ENCODE measurements at places on chromosomes 3 and 15.

GRCh38 chr3:175502155-175502554, 643.0 kb downstream of the NAALADL2 start:
- DNase-seq = no peak

DNA sequence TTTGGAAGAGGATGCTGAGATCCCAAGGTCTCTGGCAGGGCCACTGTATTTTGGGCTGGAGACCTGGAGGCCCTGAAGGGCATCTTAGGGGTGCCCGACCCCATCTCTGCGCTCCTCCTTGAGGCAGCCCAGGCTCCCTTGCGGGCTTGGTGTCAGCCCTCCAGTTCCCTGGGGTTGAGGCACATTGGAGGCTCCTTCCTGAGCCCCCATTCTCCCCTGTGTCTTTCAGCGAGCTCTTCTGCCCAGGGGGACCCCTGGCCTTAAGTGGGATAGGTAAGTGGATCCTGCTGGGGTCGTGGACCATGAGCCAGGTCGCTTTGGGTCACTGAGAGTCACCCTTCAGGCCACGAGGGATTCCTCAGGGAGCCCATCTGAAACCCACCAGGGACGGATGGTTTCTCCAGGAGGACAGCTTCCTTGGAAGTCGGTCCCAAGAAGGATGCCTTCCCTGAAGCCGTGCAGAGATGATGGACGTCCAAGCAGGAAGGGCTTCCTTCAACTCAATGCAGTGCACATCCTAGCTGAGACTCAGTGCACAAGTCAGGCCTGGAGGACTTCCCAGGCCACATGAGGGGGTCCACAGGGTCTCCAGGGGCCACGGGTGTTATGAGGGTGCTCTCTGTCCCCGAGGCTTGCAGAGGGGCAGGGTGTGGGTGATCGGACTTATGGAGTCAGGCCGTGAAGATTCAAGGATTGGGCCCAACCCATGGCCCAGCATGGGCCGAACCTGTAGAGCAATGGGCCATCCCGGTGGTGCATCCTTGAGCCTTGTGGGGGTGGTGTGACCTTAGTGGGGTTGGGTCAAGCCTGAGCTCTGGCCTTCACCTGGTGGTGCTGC, 224.3 kb downstream of the SNRPN start:
- DNase-seq = no peak

DNA sequence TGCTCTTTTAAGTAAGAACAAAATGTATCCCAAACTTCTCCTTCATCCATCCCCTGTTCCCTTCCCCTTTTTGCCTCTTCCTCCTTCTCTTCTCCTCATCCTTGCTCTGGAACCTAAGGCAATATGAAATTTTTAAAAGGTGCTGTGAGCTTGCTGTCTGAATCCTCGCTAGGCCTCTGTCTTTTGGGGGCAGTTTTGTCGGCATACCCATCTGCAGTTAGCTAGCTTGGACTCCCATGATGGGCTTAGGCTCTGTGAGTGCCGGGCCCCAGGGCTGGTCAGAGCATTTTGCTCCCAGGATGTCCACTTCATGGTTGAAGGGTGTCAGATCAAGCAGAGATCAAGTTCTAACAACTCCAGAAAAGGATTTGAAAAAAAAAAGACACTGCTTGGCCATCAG, 18.6 kb downstream of the ZIC1 start:
- no peak for DNase-seq

- DNase-seq = no peak
These were observed 9.8 kb downstream of the DPH3 start for GRCh38 chr3:16254916-16255315.

GRCh38 chr3:167184511-167184910, 195.6 kb downstream of the ZBBX start:
- DNase-seq = no peak

- DNase-seq = no peak
These were observed 58.1 kb downstream of the FOXP1 start for GRCh38 chr3:71525391-71525790.

- DNase-seq = no peak
These were observed 199.6 kb upstream of the LYSMD4 start for GRCh38 chr15:99932676-99933402.

DNA sequence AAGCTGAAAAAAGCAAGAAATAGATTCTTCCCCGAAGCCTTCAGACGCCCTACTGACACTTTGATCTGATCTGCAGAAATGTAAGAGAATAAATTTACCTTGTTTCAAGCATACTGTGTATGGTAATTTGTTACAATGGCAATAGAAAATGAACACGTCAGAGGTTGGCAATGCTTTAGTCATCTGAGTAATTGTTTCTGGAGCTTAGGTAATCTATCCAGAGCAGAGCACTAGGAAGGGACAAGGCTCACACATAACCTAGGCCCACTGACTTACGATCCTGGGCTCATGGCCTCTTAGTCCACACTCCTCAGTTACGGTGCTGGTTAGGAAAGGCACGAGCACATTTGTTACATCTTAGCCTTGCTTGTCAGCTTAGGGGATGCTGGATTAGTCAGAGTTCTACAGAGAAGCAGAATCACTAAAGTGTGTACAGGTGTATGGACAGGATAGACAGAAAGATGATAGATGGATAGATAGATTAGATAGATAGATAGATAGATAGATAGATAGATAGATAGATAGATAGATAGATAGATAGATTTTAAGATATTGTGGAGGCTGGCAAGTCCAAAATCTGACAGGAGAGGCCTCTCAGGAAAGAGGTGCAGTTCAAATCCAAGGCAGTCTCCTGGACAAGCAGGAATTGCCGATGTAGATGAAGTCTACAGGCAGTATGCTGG, 46.8 kb upstream of the TBC1D23 start:
- no peak for DNase-seq

DNA sequence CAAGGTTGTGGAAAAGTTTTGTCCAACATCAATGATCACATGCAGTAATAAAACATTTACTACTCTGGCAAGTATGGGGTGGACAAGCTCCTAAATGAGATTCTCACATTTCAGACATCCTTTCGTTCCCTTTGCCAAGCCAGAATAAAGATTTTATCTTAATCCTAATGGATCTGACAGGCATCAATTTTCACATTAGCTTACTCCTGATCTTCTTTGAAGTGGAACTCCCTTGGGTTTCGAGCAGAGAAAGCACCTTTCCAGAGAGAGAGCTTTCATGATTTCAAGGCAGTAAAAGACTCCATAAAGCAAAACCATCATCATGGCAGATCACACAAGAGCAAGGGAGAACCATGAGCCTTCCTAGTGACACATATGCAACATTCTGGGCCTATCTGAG, 27.3 kb upstream of the EID1 start:
- no peak for DNase-seq

- DNase-seq = no peak
These were observed 274.2 kb upstream of the ICE2 start for GRCh38 chr15:60752973-60753720.

DNA sequence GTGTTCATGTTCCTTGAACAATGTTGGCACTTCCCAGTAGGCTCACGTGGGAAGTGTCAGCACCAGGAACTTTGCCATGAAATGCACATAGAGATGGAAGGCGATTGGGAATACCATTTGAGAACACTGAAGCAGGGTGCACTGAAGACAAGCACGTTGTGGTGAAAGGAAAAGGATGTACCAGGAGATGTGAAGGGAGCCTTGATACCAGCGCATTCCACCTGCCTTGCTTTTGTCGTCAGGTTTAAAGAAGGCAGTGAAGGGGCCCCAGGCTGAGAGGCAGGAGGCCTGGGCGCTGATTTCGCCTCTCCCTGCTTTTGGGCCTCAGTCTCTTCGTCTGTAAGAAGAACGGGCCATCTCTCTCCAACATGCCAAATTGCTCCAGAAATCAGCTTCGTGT, 194.5 kb upstream of the HES1 start:
- DNase-seq = no peak

- DNase-seq = no peak
These were observed 8.5 kb downstream of the KLHL18 start for GRCh38 chr3:47291158-47291753.

DNA sequence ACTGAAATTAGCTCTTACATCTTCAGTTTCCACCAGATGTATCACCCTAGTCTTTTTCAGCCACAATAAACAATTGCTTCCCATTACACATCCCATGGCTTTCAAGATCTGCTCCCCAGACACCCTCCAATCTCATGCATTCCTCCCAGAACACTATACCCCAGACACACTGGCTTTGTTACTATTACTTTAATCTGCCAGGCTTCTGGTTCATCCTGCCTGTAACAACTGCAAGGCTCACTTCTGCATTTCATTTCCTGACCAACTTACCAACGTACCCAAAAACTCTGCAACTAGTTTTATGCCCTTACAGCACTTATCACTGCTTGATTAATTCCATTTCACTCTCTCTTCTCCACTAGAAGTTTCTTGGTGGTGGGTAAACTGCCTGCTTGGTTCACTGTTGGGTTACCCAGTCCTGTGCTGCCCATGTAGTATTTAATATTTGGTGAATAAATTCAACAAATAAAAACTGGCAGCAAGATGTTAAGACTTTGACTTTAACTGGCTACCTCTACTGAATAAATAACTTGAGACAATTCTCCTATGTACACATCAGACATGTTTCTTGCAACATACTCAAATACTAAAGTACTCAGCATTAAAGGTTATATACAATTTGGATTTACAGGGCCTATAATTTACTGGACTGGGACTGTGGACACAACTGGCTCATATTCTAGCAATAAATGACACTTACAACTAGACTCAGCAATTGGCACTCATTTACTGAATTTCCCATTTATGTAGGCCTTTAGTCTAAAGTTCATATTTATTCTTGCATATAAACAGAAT, 2.7 kb downstream of the RPL22L1 start:
- DNase-seq = no peak

GRCh38 chr3:169430707-169431404, 232.7 kb downstream of the MECOM start:
- DNase-seq = no peak

DNA sequence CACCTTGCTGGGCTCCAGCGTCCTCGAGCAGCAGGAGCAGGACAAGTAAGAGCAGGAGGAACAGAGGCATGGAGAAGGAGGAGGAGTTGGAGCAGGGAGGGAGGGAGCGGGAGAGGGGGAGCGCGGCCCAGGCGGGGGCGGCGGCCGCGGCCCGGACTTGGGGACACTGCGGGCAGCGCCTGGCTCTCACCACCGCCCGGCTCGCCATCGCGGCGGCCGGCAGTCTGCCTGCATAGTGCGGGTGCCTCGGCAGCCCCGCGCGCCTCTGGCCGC, 440 bp downstream of the DCBLD2 start:
- DNase-seq = no peak

DNA sequence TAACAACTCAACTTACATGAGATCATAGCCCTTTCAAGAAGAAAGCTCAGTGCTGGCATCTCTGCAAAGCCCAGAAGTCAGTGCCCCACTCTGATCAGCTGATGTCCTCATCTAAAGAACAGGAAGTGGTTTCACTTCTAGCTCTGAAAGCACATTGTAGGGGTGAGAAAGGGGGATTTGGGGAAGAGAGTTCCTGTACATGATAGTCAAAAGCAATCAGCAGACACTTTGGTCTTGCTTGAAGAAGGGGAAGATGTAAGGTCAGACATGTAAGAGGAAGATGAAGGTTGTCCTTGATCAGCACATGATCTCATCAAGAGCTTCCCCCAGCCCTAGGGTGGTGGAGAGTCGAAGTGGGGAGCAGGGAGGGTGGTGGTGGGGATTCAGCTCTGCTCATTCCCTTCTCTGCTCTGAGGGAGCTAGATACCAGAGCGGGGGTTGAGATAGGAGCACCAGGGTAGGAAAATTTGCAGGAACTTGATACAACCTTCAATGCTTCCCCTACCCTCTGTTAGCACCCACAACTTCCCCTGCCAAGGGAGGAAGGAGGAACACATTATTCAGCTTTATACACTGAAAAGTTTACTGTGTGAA, 76.4 kb upstream of the ETV5 start:
- DNase-seq = no peak

- DNase-seq = no peak
These were observed 6.6 kb downstream of the GRIP2 start for GRCh38 chr3:14533457-14533958.

- DNase-seq = no peak
These were observed 534.9 kb upstream of the ARRDC4 start for GRCh38 chr15:97425596-97425995.

DNA sequence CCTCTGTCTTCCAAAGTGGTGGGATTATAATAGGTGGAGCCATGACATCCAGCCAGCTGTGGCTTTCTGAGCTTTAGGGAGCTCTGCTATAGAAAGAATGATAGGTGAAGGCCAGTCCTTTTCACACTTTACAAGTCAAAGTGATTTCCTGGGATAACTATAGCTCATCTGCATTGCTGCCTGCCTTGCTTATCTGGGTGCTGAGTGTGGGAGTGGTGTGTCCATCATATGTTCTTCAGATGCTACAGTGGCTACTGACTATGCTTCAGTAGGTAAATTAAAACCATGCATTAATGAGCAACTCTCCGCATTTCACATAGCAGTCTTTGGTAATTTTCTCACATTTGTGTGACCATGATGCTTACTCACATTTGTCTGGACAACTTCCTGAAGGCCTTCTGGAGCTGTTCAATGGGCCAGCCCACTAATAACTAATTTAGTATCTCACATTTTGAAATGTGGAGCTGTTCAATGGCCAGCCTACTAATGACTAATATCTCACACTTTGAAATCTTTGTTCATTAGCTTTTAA, 23.4 kb downstream of the RHOA start:
- DNase-seq = no peak

GRCh38 chr3:140160553-140160952, 225.6 kb downstream of the CLSTN2 start:
- DNase-seq = no peak

- no peak for DNase-seq
These were observed 13.3 kb downstream of the STAC start for GRCh38 chr3:36393563-36393962.

DNA sequence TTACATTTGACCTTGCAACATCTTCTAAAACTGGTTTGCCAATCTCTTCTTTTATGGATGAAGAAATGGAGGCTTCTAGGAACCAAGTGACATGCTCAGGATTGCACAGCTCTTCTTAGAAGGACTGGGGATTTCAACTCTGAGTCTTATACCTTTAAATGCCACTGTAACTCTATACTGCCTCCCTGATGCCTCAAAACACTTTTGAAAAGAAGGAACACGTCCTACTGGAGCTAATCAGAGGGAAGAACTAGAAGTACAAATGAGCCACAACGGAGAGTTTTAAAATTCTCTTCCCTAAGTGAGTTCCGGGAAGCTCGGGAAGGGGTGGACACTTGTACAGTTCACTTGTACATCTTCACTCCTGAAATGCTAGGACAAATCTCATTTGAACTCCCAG, 949 bp upstream of the MITF start:
- DNase-seq = no peak

DNA sequence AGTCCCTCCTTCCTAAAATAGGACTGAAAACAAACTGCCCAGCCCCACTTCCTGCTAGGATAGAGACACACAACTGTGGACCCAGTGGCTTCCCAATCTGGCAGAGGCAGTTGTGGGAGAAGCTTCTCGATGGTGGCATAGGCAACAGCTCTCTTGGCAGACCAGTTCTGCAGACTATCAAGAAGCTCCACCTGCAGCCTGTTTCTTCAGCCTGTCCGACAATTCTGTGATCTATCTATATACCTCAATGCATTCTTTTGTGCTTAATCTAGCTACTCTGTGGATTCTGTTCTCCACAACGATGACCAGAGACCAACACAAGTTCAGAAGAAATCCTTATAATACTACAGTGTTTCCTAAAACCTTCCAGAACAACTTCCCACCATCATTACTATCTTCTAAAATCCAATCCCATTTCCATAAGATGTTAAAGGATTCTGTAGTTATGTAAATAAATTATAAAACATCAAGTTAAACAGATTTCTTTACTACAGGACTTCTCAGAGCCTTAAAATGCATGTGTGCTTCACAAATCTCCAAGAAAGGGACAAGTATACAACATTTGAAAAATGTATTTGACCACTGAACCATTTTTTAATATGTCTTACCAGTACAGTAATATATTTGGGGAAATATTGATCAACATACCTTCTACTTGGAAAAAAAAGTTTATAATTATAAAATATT, 57.7 kb downstream of the IGF2BP2 start:
- DNase-seq = no peak

- DNase-seq = no peak
These were observed 33.4 kb downstream of the APBA2 start for GRCh38 chr15:28919201-28919635.
